Activated effector memory CD4-positive, alpha-beta T cell treated with anti-CD3 and anti-CD28 coated beads, Interleukin-2, amount 50 U/mL, for 16 hours (primary cell): ENCODE measurements at places on chromosomes 2 and 18.

DNA sequence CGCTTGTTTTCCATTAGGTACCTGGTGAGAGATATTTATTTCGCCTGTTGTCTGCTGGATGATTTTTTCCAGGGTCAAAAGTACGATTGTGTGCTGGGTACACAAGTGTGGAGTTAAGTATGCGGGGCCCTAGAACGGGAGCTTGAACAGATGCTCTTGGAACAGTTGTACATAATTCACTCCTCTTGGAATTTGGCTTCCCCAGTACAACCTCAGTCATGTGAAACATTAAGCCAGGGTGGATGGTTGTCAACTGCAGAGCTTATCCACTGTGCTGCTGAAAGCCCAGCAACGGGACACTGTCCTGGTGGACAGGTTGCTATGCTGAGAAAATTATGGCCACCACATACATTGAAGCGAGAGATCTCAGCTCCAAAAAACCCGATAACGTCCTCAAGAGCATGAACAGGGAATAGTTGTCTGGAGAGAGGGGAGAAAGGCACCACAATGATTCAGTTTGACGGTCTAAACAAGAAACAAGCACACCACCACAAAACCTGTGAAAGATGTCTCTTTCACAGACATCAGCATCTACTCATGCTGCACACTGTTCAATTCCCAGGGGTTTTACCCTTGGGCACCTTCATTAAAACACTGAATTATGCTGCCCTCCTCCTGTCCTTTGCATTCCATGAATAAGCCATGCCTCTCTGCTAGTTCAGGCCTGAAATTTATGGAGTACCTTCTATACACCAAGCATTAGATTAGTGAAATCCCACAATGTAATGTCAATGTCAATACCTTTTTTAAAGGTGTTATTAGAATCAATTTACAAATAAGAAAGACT lies 176.8 kb upstream of the TRIB2 start:
- no peak for DNase-seq

GRCh38 chr18:5268874-5269273 lies 26.7 kb downstream of the ZBTB14 start:
- no peak for DNase-seq

GRCh38 chr18:2657788-2658458 lies 2.4 kb downstream of the SMCHD1 start:
- no peak for DNase-seq

DNA sequence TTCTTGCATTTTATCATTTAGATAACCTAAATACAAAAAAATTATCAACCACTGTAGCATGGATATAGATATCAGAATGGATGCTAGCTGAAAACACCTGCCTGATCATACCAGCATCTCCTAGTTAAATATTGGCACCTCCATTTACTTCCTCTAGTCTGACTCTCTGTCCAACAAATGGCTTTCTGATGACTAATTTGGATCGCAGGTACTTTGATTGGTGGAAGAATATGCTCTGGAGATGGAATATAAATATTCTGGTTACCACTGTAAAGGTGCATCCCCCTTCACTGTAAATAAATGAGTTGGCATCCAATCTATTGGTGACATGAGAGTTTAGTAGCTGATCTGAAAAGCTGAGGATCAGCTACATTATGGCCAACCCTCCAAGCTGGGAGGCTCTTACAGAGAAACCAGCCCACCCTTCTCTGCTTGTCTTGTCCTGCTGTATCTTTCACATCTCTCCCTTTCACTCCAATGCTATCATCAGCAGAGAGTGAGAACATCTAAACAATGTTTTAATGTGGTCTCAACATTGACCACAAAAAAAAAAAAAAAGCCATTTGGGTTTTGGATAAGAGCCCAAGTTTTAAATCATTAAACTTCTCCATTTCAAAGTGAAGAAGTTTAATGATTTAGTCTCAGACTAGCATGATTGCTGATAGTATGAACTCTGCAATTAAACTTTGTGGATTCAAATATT lies 90.5 kb downstream of the PMAIP1 start:
- no peak for DNase-seq

DNA sequence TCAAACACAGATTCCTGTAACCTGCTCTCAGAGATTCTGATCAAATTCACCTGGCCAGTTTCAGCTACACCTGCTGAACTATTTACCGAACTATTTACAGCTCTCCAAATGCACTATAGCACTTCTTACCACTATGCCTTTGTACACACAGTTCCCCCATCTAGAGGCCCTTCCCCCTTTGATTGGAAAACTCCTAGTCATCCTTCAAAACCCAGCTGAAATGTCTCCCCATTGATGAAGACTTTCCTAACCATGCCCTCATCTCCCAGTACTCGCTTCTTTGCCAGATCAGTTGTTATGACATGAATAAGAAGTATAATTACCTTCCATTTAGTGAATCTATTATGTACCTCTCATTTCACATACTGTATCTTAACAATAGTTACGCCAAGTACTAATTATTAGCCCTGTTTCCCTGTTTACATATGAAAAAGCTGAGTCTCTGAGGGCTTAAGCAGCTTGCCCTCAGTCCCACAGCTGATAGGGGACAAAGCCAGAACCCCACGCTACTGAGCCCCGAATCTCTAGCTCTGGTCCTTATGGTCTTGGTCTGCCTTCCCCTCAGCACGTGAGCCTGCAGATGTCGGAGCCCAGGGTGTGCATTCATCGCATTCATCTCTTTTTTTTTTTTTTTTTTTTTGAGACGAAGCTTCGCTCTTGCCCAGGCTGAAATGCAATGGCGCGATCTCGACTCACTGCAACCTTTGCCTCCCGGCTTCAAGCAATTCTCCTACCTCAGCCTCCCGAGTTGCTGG lies 64.7 kb upstream of the ASAP2 start:
- DNase-seq: no peak

DNA sequence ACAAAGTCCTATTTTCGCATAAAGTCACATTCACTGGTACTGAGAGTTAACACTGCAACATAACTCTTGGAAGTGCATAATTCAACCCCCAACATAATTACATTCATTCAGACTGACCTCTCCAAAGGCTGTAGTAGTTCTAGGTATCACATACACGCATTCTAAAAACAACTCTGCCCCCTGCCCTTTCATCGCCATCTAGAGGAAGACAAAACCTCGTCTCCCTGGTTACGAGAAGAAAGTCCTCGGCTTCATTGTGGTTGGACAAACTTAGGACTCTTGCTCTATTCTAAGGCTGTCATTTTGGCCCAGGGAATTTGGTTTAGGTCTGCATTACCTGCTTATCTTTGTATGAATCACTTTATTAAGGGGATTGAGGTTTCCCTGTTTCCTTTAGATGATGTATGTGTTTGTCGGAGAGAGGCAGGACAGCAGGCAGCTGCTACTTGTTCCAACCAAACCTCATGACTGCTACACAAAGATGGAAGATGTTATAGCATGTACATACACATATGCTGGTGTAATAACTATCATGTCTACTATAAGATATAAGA lies 215.4 kb upstream of the NRXN1 start:
- no peak for DNase-seq

- DNase-seq: no peak
Observed at GRCh38 chr2:21890041-21890440, 766.3 kb downstream of the TDRD15 start.

- DNase-seq: no peak
Observed at GRCh38 chr2:30663321-30663720, 143.9 kb downstream of the CAPN13 start.

DNA sequence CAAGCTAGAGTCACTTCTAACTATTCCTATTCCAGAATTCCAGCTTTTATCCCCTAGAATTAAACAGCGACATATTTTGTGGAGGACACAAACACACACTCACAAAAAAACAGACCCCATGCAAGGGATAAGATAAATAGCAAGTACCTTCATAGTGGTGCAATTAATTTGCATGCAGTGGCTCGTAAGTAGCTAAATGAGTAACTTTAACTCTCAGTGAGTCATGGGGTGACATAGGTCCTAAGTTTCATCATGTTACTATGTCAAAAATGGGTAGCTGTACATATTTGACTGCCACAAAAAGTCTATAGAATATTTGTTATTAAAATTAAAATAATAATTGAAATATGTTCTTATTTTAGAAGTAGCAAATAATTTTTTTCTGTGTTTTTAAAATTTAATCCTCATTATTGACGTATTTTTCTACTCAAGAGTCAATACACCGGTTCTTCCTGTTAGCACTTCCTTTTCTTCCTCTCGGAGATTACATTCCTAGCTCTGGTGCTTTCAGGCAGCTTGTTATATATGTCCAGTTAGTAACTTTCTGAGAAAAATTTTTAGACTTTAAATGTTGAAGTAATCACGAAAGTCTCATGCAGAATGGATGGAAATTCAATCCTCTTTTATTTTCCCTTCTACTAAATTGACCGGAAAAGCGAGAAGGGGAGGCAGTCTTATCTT lies 247.0 kb downstream of the KCNH7 start:
- no peak for DNase-seq

DNA sequence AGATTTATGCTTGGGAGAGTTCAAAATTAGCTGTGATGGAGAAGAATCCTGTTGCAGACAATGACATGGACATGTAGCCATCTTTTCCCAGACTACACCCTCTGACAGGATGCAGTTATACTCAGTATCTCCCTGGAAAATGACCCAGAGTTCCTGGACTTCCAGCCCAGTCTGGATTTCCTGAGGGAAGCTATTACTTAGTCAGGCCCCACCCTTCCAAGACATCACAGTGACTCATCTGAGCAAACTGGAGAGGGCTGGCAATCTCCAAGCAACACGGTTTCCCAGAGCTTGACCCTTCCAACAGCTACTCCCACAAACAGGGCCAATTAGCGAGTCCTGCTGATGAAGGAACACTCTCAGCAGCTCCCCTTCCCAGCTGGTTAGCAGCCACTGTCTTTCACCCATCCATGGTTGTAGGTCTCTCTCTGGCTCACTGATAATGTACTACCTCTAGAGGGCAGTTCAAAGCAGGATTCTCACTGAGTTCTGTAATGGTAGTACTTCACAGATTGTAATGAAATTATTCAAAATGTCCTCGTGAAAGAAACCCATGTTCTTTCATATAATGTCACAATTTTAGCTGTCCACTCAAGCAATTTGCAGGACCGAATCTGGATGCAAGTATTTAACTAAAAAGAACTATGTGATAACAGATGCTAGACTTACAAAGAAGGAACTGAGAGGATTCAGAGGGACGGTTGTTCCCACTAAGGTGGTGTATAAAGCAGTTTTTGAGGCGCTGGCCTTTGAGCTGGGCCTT lies 110.2 kb downstream of the MDH1 start:
- DNase-seq: no peak

DNA sequence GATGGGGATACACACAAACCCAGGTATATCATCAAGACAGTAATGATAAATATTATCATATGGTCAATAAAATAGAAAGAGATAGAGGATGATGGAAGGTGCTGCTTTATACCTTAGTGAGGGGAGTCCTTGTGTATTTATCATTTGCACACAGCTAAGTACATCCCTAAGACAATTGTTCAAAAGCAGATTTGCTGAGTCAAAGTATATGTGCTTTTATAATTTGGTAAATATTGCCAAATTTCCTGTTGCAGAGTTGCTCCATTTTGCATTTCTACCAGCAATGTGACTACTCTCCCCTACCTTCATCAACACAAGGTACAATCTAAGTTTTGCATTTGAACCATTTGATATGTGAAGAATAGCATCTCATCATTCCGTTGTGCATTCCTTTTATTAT lies 22.6 kb upstream of the PLEK start:
- DNase-seq: no peak

- no peak for DNase-seq
Observed at GRCh38 chr2:192151853-192152252, 42.9 kb downstream of the TMEFF2 start.

DNA sequence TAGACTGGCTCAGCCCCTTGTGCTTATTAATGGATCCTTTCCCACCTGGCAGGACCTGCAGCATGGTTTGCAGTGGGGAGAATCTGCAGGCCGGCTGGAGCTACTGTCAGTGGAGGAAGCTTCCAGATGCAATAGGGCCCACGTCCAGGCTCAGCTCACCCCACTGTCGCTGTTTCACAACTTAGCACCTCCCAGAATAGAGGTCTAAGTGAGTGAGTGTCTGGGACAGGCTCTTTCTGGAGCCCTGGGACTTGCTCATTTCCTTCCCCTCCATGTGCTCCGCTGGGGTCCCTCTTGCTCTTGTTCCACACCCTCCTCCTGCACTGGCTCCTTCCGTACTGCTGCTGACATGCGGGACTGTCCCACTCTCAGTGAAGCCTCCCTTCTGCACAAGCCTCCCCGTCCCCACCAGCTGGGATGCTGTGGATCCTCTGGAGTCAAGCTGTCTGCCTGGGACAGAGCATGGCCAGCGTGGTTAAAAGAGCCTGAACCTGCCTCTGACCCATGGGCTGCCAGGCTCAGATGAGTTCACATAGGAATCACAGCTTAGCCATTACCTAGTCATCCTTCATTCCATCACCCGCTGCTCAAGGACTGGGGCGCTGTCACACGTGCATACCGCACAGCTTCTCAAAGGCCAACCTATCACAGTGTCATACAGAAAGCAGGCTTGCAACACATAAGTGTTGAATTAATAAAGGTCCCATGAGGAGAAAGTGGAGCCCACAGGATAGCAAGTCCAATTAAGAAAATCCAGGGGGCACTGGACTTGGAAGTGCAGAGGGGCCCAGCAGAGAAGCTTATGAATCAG lies 135.9 kb downstream of the ACKR3 start:
- DNase-seq: peak; percentile 53

DNA sequence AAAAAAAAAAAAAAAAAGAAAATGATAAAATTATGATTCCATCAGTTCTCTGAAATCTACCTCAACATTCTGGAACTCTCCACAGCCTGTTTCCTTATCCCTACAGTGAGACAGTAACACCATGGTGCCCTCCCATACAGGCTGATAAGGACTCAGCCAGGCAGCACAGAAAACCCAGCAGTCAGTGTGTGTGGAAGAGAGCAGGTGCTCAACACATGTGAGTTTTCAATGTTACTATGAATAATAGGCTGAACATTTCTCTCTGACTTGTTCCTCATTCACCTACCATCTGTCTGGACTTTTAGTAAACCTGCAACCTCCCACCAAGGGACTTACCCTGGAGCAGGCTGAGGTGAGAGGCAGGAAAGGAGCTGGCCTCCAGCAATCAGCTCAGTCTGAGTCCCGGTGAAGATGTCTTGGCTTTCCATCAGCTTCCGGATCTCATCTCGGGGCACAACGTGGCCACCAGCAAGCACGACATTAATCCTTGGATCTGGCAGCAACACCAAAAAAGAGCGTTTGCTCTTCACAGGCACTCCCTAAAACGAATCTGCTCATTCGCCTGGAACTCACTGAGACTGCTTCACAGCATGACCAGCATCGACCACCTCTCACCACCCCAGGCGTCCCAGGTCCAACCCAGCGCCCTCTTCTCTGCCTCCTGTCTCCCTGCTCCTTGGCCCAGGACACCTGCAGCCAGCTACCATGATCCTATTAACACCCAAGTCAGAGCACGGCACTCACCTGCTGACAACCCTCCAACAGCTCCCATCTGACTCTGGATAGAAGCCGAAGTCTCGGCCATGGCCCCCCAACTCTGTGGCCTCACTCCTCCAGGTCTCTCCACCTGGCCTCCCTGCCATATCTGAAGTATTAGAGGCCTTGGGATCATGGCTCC lies 16.5 kb downstream of the PASK start:
- DNase-seq: peak; percentile 59

DNA sequence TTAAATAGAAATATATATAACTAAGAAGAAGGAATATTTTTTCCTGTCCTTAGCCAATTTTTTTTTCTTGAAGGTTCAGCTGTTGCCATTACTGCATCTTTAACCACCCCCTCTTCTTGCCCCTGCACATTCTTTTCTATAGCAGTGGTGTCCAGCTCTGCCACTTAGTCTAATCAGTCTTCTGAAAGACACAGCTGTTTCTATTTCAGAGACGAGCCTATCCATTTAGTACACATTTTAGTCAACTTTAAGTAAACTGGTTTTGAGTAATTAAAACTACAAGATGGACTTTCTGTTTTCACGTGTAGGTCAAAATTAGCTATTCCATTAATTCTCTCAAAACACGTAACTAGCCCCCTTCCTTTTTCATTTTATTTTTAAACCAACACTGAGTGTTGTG lies 21.0 kb downstream of the SPOPL start:
- no peak for DNase-seq
